ENCODE measurements at places on chromosomes 6 and 20.
A peak's percentile ranks its signal among the peaks of the same experiment; 100 is the strongest.

DNA sequence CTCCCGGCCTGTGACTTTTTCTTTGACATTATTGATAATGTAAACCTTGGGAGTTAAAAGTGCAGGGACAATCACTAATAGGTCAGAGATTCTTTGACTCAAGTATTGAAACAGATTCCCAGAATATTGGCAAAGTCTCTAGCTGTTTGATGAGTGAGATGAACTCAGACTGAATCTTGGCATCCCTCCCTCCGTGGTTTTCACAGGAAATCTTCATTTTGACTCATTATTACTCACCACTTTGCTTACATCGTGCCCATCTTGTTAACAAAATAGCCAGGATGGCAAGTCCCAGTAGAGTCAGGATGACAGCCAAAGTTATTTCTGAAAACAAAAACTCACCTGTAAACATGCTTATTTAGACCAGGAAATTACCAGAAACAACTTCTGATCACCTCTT lies 2.0 kb downstream of the TSBP1 start:
- no peak for DNase-seq

DNA sequence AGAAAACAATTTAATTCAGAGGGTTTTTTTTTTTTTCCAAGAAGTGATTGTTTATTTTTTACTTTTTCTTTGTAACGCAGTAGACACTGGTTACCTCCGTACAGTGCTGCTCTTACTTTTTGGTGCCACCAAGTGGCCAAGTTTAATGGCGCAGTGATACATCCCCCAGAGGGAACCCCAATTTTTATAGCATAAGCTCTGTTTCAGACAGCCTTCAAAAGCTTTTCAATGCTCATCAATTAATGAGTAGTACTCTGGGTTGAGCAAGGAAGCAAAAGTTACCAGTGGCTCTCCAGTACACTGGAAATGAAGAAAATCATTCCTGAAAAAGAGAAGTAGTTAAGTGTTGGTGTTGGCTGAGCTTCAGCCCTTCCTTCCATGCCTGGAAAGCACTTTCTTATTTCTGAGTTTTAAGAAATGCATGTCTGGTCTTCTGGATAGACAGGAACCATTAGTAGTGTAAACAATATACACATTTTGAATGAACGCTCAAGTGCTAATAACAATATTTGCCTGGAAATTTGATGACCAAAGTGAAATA lies 129.1 kb upstream of the SMLR1 start:
- peak; percentile 57 for DNase-seq

DNA sequence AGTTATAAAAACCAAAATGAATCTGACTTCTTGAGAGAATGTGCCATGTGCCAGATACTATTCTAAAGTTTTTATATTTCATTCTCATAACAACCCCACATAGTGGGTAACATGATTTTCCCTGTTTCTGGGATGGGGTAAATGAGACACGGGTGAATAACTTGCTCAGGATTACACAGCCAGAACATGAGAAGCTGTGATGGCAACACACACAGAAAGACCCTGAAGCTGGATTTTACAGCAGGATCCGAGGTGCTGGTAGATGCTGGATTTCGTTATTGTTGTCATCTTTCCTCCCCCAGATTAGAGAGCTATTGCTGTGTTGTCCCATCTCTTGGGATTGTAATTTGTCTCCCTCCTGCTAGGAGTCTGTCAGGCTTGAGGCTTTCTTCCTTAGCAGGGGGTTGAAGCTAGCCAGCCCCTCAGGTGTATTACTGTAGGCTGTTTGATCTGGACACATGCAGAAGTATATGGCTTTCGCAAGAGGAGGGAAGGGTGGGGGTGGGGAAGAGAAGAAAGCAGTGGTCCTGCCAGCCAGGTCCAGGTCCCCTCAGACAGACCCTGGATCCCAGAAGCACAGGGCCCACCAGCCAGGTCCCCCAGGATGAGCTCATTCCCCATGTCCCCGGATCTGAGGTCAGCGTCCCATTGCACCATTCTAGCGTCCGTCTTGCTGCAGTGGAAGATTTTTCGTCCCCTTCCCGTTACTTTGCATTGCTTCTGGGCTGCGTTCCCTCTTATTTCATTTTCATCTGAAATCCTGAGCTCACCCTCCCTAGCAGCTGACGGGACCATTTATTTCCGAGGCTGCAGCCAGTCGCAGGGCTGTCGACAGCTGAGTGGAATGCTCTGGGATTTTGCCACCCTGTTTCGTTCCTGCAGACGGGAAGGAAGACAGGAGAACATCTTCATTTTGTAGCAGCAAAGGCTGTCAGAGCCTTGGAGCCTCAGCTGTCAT lies 7.3 kb upstream of the KCNG1 start:
- no peak for DNase-seq

GRCh38 chr6:91704531-91704930 lies 1117.7 kb upstream of the MAP3K7 start:
- DNase-seq = no peak

DNA sequence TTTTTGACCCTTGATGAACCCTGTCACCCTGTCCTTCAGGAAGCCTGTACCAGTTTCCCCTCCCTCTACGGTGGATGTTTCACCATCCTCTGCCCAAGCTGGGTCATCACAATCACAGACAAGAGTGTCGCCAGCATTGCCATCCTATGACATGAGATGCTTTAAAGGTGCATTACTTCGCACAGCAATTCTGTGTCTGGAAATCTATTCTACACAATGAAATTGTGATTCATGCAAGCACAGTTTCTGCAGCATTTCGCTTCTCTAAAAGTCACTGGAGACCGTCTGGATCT lies 2.5 kb upstream of the ULBP2 start:
- DNase-seq = no peak

GRCh38 chr6:36679043-36679833 lies 724 bp downstream of the CDKN1A start:
- DNase-seq = peak; percentile 72

- DNase-seq = no peak
Observed at GRCh38 chr6:36320475-36320874, 16.2 kb downstream of the BNIP5 start.

- no peak for DNase-seq
Observed at GRCh38 chr20:32070690-32071213, 18.7 kb downstream of the HCK start.

DNA sequence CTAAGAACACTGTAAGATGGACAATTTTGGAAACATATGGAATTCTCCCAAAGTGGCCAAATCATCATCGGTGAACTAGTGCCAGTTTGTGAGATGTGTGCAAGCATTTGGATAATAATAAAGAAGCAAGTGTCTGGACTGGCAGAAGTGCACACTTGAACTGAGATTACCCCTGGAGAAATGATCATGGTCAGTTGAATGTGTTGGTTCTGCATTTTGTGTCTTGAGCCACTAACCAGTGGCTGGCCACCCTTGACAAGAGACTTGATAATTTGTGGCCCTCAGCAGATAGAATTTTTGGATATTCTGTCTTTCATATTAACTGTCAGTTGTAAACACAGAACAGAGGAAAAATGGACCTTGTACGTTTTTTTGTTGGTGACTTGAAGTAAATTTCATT lies 37.4 kb downstream of the CITED2 start:
- DNase-seq = no peak

GRCh38 chr6:91080871-91081270 lies 494.0 kb upstream of the MAP3K7 start:
- no peak for DNase-seq

- DNase-seq = no peak
Observed at GRCh38 chr6:156808287-156808686, 31.1 kb downstream of the ARID1B start.

- no peak for DNase-seq
Observed at GRCh38 chr6:31791324-31792089, 4.0 kb downstream of the VARS1 start.

- DNase-seq = no peak
Observed at GRCh38 chr6:161922631-161923119, 648.8 kb upstream of the AGPAT4 start.

DNA sequence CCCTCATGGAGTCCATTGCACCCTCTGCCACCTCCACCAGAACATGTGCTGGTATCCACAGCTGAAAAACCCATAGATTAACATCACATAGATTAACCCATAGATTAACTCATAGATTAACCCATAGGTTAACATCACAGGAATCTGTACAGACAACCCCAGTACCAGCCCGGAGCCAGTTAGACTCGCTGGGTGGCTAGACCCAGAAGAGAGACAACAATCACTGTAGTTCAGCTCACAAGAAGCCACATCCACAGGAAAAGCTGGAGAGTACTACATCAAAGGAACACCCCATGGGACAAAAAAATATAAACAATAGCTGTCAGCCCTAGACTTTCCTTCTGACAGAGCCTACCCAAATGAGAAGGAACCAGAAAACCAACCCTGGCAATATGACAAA lies 25.1 kb downstream of the SERPINB9 start:
- no peak for DNase-seq
